ENCODE measurements at places on chromosomes 12 and 14. TPM values are rescaled to one million over a fixed set of nuclear protein-coding genes. Genes with fewer than 3 reads are reported as not detected.

The SLC7A7 gene
- 14.9 TPM for polyA plus RNA-seq

DNA sequence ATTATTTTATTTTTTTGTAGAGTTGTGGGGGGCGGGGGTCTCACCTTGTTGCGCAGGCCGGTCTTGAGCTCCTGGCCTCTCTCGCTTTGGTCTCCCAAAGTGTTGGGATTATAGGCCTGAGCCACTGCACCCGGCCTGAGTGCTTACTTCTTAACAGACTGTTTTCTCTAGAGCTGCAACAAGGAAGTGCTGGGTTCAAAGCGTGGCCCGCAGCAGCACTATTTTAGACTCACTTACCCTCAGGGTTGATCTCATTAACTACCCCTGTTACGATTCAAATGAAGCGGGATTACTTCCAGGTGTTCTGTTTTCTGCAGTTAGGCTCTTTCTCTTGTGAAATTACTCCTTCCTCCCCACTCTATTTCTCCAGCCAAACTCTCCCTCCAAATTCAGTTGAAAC is 8.7 kb downstream of the A2ML1 start:
- no peak for DNase-seq
- no peaks in the 10 kb centered on the region for H3K36me3 ChIP-seq
- no peak overlapping the region for H3K27ac ChIP-seq
- no peaks in the 10 kb centered on the region for H3K27me3 ChIP-seq
- no peak overlapping the region for H3K4me3 ChIP-seq

The TAS2R9 gene
- polyA plus RNA-seq, result not detected

DNA sequence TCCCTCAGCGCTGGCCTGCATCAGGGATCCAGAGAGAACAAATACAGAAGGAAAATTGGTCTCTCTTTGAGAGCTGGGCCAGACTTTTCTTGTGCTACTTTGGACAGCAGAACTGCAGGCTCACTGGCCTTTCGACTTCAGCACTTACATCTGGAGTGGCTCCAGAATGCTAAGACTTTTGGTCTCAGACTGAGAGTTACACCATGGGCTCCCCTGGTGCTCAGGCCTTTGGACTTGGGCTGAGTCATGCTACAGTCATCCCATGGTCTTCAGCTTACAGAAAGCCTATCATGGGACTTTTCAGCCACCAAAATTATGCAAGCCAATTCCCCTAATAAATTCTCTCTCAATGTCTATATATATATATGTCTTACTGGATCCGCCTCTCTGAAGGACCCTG is 9.0 kb upstream of the CD163 start:
- H3K4me1 ChIP-seq, result no peaks in the 10 kb centered on the region
- H3K36me3 ChIP-seq, result no peaks in the 10 kb centered on the region
- no peak overlapping the region for H3K4me3 ChIP-seq
- H3K27ac ChIP-seq, result no peak overlapping the region

GRCh38 chr14:36313206-36313605 is 7.2 kb downstream of the MBIP start:
- H3K4me1 ChIP-seq, result peaks cover 4% of the 10 kb centered on the region
- DNase-seq, result no peak
- peaks cover 40% of the 10 kb centered on the region for H3K36me3 ChIP-seq
- no peaks in the 10 kb centered on the region for H3K27me3 ChIP-seq

The OSBPL8 gene
- polyA plus RNA-seq, result 10.9 TPM

DNA sequence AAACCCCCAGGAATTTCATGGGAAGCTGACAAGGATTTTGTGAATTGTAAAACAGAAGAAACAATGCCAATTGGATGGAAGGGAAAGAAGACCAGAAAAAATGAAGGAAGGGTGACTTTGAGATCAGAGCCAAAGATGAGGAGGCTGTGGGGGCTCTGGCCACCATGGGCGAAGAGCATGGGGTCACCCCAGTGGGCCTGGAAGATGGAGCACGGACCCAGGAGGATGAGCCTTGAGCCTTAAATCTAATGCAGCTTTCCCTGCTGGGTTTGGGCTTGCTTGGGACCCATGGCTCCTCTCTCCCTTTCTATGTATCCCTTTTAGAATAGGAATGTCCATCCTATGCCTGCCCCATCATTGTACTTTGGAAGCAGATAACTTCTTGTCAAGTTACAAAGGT is 322.2 kb downstream of the TMEM121 start:
- H3K36me3 ChIP-seq, result no peaks in the 10 kb centered on the region
- no peak for DNase-seq
- no peaks in the 10 kb centered on the region for H3K4me1 ChIP-seq
- no peaks in the 10 kb centered on the region for H3K27me3 ChIP-seq

DNA sequence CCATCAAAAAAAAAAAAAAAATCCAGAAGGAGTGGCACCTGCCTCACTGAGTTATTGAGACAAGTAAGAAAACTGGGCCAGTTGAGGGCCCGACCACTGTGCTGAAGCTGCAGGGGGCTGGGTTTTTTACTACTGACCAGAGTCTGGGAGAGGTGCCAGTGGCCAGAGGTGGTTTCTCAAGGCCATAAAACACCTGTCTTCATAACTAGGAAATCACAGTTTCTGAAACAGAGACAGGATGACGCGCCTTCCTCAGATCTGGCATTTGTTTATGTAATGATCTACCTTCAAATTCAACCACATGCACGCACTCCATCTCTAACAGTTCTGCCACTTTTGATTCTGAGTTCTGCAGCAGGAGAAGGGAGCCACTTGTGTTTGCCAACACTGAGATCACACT is 12.7 kb downstream of the TSPAN11 start:
- no peak overlapping the region for H3K27ac ChIP-seq
- no peaks in the 10 kb centered on the region for H3K27me3 ChIP-seq
- no peaks in the 10 kb centered on the region for H3K4me1 ChIP-seq
- no peaks in the 10 kb centered on the region for H3K36me3 ChIP-seq

The CATSPERB gene
- polyA plus RNA-seq, result 0.11 TPM

The TAS2R20 gene
- 0.57 TPM for polyA plus RNA-seq

The GALNT8 gene
- polyA plus RNA-seq, result 4.7 TPM

DNA sequence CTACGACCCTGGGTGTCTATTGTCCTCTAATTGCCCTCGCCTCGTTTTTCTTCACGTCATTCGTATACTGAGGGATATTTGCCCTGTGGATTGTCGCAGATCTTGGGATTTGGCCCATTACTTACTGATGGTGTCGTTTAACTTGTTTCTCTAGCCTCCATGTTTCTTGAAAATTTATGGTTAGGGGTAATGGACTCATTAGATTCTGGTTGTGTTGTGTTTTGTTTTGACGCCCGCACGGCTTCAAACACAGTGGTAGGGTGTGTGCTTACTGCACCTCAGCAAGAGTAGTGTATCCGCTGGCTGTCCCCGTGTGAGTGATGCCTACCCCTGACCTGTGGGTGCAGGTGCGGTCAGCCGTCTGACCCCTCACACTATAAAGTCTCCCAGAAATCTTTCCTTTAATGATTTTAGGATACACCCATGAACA is 874 bp upstream of the RNU6-8 start:
- no peak overlapping the region for H3K27ac ChIP-seq
- H3K4me1 ChIP-seq, result peaks cover 3% of the 10 kb centered on the region
- peak overlapping the region; percentile 93 for H3K4me3 ChIP-seq
- no peak for DNase-seq
- no peaks in the 10 kb centered on the region for H3K36me3 ChIP-seq

GRCh38 chr12:30422844-30423243 is 272.8 kb downstream of the IPO8 start:
- no peaks in the 10 kb centered on the region for H3K36me3 ChIP-seq
- no peaks in the 10 kb centered on the region for H3K4me1 ChIP-seq
- no peak for DNase-seq
- no peak overlapping the region for H3K27ac ChIP-seq
- no peak overlapping the region for H3K4me3 ChIP-seq
- H3K27me3 ChIP-seq, result peaks cover 1% of the 10 kb centered on the region

- H3K4me1 ChIP-seq, result peaks cover 1% of the 10 kb centered on the region
- no peaks in the 10 kb centered on the region for H3K27me3 ChIP-seq
- no peak overlapping the region for H3K27ac ChIP-seq
Measured at GRCh38 chr12:126369487-126370463, 1304.5 kb downstream of the AACS start.

GRCh38 chr14:52547526-52547925 is 4.8 kb downstream of the TXNDC16 start:
- no peaks in the 10 kb centered on the region for H3K27me3 ChIP-seq
- DNase-seq, result no peak
- H3K36me3 ChIP-seq, result no peaks in the 10 kb centered on the region
- H3K4me3 ChIP-seq, result no peak overlapping the region
- no peak overlapping the region for H3K27ac ChIP-seq

The ACOT6 gene
- polyA plus RNA-seq, result not detected

GRCh38 chr12:19171731-19172130 is 42.2 kb downstream of the PLEKHA5 start:
- H3K4me1 ChIP-seq, result no peaks in the 10 kb centered on the region
- no peak for DNase-seq
- no peak overlapping the region for H3K27ac ChIP-seq
- H3K4me3 ChIP-seq, result no peak overlapping the region

- H3K4me3 ChIP-seq, result no peak overlapping the region
- H3K27ac ChIP-seq, result no peak overlapping the region
- no peaks in the 10 kb centered on the region for H3K4me1 ChIP-seq
Measured at GRCh38 chr14:95455246-95455645, 61.2 kb downstream of the SYNE3 start.

DNA sequence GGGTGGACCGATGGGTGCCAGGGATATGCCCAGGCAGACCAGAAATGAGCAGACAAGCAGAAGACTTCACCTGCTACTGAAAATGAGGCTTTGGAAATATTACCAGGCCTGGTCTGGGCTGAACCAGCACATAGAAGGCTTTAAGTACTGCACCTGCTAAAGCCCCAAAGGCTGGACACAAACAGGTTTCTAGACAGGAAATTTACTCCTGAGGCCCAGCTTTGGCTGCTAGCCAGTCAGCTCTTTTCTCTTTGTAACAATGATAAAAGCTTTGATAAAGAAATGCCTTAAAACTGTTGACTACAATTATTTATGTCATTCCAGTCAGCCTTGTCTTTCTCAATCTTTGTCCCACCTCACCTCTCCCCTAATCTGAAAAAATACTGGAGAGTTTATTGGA is 228.9 kb upstream of the EGLN3 start:
- H3K36me3 ChIP-seq, result no peaks in the 10 kb centered on the region
- H3K4me1 ChIP-seq, result no peaks in the 10 kb centered on the region
- H3K4me3 ChIP-seq, result no peak overlapping the region
- no peaks in the 10 kb centered on the region for H3K27me3 ChIP-seq
- no peak for DNase-seq

- no peak overlapping the region for H3K4me3 ChIP-seq
- no peaks in the 10 kb centered on the region for H3K36me3 ChIP-seq
- peaks cover 12% of the 10 kb centered on the region for H3K4me1 ChIP-seq
- DNase-seq, result no peak
- H3K27ac ChIP-seq, result no peak overlapping the region
Measured at GRCh38 chr12:85275374-85275773, 4.6 kb upstream of the ALX1 start.

- no peak overlapping the region for H3K27ac ChIP-seq
- H3K4me1 ChIP-seq, result peaks cover 12% of the 10 kb centered on the region
- peaks cover 2% of the 10 kb centered on the region for H3K36me3 ChIP-seq
- H3K4me3 ChIP-seq, result no peak overlapping the region
Measured at GRCh38 chr12:19151298-19151697, 21.8 kb downstream of the PLEKHA5 start.

DNA sequence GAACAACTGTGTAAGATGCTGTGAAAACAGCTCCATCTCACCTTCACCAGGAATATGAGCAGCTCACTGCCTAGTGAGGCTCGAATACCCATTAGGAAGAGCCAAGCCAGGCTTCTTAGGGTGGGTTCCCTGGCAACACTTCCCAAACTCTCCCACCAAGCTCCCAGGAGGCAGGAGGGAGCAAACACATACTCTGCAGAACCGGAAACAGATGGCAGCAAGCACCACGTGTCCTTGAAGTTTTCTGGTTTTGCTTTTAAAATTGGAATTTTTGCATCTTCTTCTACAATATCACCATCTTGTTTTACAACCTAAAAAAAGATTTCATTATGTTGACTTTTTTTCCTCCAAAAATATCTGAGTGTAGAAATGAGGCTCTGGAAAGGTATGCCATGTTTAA is 186.7 kb downstream of the ZFP36L1 start:
- no peak overlapping the region for H3K27ac ChIP-seq
- no peak for DNase-seq
- peaks cover 17% of the 10 kb centered on the region for H3K4me1 ChIP-seq
- H3K27me3 ChIP-seq, result no peaks in the 10 kb centered on the region

GRCh38 chr14:91536327-91536726 is 26.2 kb upstream of the PPP4R3A start:
- no peaks in the 10 kb centered on the region for H3K27me3 ChIP-seq
- H3K4me1 ChIP-seq, result no peaks in the 10 kb centered on the region
- no peak overlapping the region for H3K27ac ChIP-seq
- H3K36me3 ChIP-seq, result no peaks in the 10 kb centered on the region
- no peak for DNase-seq

The PHLDA1 gene
- polyA plus RNA-seq, result 18.6 TPM

The SINHCAF gene
- 86.5 TPM for polyA plus RNA-seq

DNA sequence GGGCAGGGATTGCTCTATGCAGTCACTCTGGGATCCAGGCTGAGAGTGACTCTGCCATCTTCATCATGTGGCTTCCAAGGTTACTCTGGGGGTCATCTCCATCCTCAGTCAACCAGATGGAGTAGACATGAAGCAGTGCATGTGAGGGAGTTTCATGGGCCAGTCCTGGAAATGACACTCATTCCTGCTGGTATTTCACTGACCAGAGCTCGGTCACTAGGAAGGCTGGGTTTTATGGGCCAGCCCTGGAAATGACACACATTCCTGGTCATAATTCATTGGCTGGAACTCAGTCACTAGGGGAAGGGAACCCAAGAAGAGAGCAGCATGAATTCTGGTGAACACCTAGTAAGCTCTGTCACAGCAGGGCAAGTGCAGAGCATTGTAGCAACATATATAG is 144.7 kb downstream of the SMOC1 start:
- DNase-seq, result no peak
- H3K4me1 ChIP-seq, result no peaks in the 10 kb centered on the region
- no peak overlapping the region for H3K4me3 ChIP-seq
- no peak overlapping the region for H3K27ac ChIP-seq

DNA sequence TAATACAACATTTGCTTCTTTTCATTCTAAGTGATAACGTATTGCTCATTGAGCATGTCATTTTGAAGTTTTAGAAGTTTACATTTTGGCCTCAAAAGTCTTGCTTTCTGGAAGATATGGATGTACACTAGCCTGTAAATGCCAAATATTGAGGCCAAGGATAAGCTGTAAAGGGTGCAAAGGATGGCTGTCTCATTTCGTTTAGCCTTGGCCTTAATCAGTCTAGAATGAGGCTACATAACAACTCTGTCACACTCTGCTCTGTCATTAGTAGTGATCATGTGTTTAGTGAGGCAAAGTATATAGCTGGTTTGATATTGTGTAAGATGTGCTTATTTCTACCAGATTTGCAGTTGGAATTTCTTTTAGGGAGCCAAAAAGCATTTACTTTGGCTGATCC is 344.5 kb downstream of the TMTC2 start:
- H3K4me3 ChIP-seq, result no peak overlapping the region
- H3K4me1 ChIP-seq, result no peaks in the 10 kb centered on the region
- H3K27ac ChIP-seq, result no peak overlapping the region
- no peaks in the 10 kb centered on the region for H3K36me3 ChIP-seq

The A2M gene
- polyA plus RNA-seq, result 0.15 TPM

GRCh38 chr14:68894123-68894522 is 85.0 kb downstream of the ACTN1 start:
- H3K27ac ChIP-seq, result no peak overlapping the region
- H3K4me1 ChIP-seq, result no peaks in the 10 kb centered on the region
- H3K4me3 ChIP-seq, result no peak overlapping the region
- H3K36me3 ChIP-seq, result peaks cover 54% of the 10 kb centered on the region
- H3K27me3 ChIP-seq, result no peaks in the 10 kb centered on the region
- DNase-seq, result no peak

GRCh38 chr12:94107910-94108309 is 40.5 kb upstream of the PLXNC1 start:
- H3K27me3 ChIP-seq, result no peaks in the 10 kb centered on the region
- no peak overlapping the region for H3K4me3 ChIP-seq
- H3K4me1 ChIP-seq, result no peaks in the 10 kb centered on the region
- no peak overlapping the region for H3K27ac ChIP-seq

All from H1 (cell line).